ENCODE measurements at places on chromosomes 2 and 18. TPM values are rescaled to one million over a fixed set of nuclear protein-coding genes. Genes with fewer than 3 reads are reported as not detected.
A peak's percentile ranks its signal among the peaks of the same experiment; 100 is the strongest.

- DNase-seq, result no peak
These were observed 97.0 kb upstream of the RAB6C start for GRCh38 chr2:129882476-129882875.

- no peak for DNase-seq
These were observed 190.4 kb downstream of the PRKCE start for GRCh38 chr2:45841752-45842407.

DNA sequence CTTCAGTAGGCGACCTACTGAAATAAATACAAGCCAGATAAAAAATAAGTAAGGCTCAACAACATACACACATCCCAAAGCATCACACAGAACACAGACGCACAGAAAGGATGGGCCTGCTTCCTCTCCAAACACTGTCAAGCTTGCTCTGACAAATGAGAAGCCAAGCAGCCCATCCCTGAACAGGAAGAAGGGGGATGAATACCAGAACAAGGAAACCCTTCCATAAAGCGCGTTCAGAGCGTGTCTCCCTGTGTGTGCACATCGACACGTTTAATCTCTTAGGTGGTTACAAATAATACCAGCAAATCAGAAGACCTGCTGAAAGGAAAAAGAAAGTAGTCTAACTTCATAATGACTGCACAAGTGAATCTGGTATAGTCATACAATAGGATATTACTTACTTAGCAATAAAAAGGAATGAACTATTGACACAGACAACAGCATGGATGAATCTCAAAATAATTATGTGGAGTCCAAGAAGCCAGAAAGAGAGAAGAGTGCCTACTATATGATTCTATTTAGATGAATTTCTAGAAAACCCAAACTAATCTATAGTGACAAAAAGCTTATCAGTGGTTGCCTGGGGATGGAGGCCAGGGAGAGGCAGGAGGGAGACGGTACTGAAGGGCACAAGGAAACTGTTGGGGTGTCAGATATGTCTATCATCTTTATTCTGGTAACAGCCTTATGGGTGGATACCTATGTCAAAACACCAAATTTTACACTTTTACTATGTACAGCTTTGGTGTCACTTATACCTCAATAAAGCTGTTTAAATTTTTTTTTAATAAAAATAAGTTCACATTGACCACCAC, 26.8 kb downstream of the MBOAT2 start:
- peak; percentile 40 for DNase-seq

Gene CAPG
- 144 TPM for total RNA-seq

GRCh38 chr18:45166341-45166835, 448.9 kb upstream of the SLC14A2 start:
- peak; percentile 97 for DNase-seq

- peak; percentile 96 for DNase-seq
These were observed 181.9 kb downstream of the MREG start for GRCh38 chr2:215831296-215831913.

DNA sequence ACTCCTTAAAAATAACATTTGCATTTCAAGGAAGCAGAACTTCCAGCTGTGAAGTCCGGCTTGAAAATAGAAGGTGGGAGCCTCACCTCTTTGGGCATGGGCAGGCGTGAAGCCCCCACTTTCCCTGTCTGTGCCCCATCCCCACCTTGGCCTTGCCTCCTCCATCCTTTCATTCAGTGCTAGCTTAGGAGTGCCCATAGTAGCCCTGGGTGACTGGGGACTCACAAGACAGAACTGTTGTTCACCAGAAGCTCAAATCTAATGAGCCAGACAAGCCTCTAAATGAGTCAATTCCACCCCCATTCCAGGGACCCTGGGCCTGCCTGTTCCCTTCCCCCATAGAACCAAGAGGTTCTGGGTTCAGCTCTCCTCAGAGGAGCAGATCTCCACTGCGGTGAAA, 20.0 kb downstream of the SPATA3 start:
- no peak for DNase-seq

DNA sequence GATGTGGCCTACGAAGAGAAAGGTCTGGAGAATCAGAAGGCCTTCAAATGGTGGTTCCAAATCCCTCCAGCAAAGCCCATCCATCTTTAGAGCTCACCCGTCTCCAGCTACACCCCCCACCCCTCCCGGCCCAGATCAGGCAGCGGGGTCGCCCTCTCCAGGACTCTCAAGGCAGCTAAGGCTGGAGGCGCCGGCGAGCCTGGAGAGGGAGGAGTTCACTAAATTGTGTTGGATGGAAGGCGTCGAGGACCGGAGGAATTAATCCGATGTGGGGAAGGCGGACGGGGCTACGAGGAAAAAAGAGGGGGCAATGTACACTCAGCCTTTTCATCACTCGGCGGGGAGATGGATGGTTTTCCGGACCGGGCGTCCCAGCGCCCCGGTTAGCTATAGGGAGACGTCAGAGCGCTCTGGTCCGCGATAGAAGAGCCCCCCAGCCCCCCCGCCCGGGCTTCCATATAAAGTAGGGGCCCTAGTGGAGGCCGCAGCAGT, at the start of gene GRP:
Gene GRP, plus strand, starts transcription at position 487 of the 492 bp plus-strand sequence. CDS start 108 bp downstream, outside the sequence.
- DNase-seq, result no peak

- DNase-seq, result no peak
These were observed 345.7 kb downstream of the DYSF start for GRCh38 chr2:71799013-71799575.

All from fibroblast of the aortic adventitia (primary cell).